Naive B cell (primary cell): ENCODE measurements at places on chromosomes 5 and 9. TPM values are rescaled to one million over a fixed set of nuclear protein-coding genes. Genes with fewer than 3 reads are reported as not detected.

DNA sequence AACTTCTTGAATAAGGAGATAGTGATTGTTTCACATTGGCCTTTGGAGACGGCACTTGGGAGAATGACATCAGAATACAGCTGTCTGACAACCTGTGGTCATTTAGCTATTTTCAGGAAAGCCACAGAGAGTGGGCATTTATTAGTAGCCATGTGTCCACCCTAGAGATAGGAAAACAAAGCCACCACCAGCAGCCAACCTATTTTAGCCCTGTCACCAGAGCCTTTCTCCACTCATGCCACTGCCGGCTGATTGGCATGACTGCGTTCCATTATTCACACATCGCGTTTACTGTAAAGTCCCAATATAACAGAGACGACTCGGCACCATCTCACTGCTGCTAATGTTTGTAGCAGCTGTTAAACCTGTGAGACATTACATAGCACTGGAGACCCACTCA lies 330.1 kb downstream of the NDUFS4 start:
- no peak for DNase-seq

DNA sequence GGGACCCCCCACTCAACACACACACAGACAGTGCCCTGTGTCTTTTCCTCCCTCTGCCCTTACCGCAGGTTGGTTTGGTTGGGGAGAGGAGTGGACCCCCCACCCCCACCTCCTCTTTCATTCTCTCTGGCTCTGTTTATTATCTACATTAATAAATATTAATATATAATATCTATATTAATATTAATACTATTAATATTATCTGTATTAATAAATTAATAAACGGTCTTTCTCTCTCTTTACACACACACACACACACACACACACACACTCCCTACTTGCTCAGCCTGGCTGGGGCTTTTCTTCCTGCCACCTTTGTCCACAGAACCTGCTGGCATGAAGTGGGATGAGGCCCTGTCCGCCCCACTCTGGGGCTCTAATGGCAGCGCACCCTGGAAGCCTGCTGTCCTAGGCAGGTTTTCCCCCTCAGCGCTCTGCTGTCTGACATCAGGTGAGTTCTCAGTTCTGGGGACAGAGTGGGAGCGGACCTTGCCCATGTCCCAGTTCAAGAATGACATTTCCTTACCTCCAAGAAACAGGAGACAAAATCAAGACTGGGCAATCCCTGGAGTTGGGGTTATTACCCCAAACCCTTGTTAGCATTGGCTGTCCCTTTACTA lies 10.5 kb upstream of the SMIM32 start:
- no peak for DNase-seq

- no peak for DNase-seq
These were observed 256.2 kb upstream of the IRX4 start for GRCh38 chr5:2138896-2139295.

- no peak for DNase-seq
These were observed 91.1 kb upstream of the TBCA start for GRCh38 chr5:77867194-77867691.

DNA sequence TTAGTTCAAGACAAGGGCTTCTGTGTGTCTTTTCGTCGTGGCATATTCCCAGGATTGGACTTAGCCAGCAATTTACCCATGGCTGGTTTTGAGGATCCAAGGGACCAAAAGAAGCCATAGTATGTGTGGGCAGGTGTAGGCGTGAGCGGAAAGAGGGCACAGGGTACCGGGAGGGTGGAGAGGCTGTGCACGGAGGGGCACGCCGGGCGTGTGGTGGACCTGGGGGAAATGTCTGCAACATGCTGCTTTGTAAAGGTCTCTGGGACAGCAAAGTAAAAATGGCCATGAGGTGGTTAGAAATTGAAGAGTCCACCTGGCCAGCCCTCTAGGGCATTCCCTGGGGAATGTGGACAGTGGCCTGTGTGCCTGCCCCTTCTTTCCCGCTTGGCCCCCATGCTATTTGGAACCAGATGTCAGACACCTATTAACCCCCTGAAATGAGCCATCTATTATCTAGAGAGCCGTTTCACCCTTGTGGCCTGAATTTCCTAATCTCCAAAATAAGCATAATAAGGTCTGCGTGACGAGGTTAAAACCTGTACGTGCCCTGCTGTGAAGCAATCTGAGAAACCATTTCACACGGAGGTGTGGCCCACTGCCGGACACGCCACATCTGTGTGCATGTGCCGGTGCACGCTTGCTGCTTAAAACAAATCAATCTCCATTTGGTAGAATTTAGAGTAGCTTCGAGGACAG lies 5.1 kb downstream of the FLT4 start:
- DNase-seq, result no peak

GRCh38 chr9:77956555-77956954 lies 75.1 kb downstream of the GNAQ start:
- no peak for DNase-seq

DNA sequence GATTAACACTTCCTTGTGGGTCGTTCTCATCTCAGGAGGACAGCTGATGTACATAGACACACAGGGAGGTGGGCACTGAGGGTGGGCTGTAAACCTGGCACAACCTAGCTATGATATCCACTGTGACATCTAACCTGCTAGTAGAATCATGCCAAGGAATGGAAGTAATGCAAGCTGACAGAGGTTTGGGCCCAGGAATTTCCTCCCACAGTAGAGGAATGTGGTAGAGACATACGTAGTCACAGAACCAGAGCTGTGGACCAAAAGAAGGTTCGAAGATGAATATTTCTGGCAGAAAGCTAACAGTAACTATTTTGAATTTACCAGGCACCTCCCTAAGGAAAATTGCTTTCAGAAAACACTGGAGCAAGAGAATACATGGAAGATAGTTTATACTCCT lies 15.2 kb upstream of the DNAJC25 start:
- no peak for DNase-seq

GRCh38 chr5:63085561-63085960 lies 506.9 kb downstream of the LRRC70 start:
- DNase-seq, result no peak

DNA sequence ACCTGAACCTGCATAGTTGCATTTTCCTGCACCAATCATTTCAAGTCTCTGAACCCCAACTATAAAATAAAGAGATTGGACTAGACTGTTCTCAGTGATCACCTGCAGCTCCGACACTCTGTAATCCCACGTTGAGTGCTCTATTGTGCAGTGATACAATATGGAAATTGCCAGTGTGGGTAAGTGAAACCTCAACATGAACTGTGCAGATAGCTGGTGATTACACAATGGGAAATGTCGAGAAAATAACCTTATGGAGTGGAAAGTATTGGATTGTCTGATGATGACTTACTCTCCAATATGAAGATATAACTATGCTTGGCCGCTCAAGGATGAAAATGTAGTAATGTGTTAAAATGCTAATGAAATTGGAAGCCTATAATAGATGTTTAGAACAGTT lies 293.1 kb upstream of the BRINP1 start:
- DNase-seq, result no peak

ZNF484 gene
- 5.1 TPM for polyA plus RNA-seq

TLR4 gene
- 3.3 TPM for polyA plus RNA-seq

ACOT12 gene
- polyA plus RNA-seq, result not detected

GRM6 gene
- not detected for polyA plus RNA-seq
